ENCODE measurements at places on chromosomes 16 and 17.

GRCh38 chr16:52309446-52310416 lies 237.2 kb downstream of the TOX3 start:
- no peak for DNase-seq

GRCh38 chr16:89014403-89015230 lies 37.6 kb upstream of the CBFA2T3 start:
- no peak for DNase-seq

- peak; percentile 97 for DNase-seq
These were observed at the start of gene SLC2A4 for GRCh38 chr17:7281074-7281952. Gene SLC2A4 (plus strand): TSS chr17:7281718. CDS start chr17:7281935, 217 bp downstream.

- peak; percentile 86 for DNase-seq
These were observed 8.1 kb upstream of the EFCAB13 start for GRCh38 chr17:47315451-47316266.

Data from eye (tissue), 1 donor.